Left renal pelvis (tissue), 4 donors: ENCODE measurements at places on chromosomes 4 and X. TPM values are rescaled to one million over a fixed set of nuclear protein-coding genes. Genes with fewer than 3 reads are reported as not detected.
A peak's percentile ranks its signal among the peaks of the same experiment; 100 is the strongest.

DNA sequence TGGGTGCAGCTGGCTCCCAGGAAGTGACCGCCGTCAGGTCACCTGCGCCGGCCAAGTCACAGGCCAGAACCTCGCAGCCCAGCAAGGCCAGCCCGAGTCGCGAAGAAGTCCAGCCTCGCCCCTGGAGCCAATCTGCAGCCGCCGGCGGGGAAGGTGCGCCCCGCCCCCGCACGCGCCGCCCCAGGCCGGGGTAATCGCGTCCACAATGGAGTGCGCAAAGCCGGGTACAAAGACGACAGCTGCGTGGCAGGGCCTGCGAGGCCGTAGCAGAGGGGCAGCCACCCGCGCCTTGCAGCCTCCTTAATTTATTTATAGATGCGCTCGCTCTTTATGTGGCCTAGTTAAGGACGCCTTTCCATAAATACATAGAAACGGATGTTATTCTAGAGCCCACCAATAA lies 139.4 kb upstream of the CPEB2 start:
- no peak for DNase-seq

ARHGAP10 gene
- 17.8 TPM for polyA plus RNA-seq

DNA sequence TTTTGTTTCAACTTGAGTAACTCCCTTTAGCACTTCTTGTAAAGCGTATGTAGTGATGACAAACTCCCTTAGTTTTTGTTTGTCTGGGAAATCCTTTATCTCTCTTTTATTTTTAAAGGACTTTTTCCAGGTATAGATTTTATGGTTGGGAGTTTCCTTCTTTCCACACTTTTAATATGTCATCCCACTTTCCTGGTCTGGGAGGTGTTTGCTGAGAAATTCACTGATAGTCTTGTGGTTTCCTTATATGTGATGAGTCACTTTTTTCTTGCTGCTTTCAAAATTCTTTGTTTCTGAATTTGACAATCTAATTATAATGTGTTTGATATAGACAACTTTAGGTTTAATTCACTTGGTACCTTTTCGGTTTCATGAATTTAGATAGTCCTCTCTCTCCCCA lies 353.9 kb downstream of the GPAT3 start:
- no peak for DNase-seq

DNA sequence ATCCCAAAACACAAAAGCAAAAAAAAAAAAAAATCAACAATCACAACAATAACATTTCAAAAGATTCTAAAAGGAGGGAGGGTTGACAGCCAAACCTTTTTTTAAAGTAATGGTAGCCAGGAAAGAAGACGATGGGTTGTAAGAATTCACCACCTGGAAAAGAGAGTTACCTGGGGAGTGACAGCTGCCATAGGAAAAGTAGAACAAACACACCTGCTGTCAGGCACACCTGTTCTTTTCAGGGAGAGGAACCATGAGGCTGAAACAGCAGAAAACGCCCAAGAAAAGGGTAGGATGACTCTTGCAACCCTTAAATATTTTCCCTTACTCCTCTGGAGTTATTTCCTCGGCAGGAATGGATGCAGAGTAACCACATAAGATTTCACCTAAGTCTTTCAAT lies 388.4 kb upstream of the TEX13C start:
- no peak for DNase-seq

- DNase-seq = peak; percentile 31
These were observed 59.9 kb downstream of the RTL9 start for GRCh38 chrX:110418316-110419235.

ARL13A gene
- 0.34 TPM for polyA plus RNA-seq

- DNase-seq = no peak
These were observed 924 bp upstream of the IRAK1 start for GRCh38 chrX:154020536-154021115.

DNA sequence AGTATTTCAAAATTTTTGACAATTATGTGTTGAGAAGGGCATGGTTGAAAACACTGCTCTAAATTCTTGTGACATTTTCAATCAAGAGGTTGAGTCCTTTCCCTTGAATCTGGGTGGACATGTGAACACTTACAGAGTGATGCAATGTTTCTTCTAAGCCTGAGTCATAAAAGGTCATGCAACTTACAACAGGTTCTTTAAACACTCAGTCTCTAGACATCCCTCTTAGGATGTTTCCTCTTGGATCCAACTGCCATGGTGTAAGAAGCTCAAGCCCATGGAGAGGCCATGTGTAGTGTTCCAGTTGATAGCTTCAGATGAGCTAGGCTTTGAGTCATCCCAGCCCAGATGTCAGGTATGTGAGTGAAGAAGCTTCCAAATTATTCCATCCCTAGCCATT lies 232.2 kb upstream of the MAOA start:
- DNase-seq = no peak

BEND2 gene
- 0.09 TPM for polyA plus RNA-seq

FHL1 gene
- polyA plus RNA-seq = 206 TPM

DNA sequence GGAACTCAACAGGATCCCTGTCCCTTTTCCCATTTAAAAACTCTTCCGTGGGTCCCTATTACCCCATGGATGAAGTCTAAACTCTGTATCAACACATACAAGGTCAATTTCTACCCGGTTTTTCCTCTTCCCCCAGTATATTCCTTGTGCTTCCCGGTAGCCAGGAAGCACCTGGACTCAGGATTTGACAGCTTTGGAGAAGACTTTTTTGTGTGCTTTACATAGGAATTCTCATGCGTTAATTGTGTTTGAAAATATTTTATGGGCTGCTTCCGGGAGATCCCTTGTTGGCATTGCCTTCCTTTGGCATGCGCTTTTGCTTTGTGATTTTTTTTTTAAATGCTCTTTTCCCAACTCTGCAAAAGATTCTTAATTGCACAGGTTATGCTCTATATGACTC lies 7.2 kb downstream of the SMS start:
- DNase-seq = no peak

DNA sequence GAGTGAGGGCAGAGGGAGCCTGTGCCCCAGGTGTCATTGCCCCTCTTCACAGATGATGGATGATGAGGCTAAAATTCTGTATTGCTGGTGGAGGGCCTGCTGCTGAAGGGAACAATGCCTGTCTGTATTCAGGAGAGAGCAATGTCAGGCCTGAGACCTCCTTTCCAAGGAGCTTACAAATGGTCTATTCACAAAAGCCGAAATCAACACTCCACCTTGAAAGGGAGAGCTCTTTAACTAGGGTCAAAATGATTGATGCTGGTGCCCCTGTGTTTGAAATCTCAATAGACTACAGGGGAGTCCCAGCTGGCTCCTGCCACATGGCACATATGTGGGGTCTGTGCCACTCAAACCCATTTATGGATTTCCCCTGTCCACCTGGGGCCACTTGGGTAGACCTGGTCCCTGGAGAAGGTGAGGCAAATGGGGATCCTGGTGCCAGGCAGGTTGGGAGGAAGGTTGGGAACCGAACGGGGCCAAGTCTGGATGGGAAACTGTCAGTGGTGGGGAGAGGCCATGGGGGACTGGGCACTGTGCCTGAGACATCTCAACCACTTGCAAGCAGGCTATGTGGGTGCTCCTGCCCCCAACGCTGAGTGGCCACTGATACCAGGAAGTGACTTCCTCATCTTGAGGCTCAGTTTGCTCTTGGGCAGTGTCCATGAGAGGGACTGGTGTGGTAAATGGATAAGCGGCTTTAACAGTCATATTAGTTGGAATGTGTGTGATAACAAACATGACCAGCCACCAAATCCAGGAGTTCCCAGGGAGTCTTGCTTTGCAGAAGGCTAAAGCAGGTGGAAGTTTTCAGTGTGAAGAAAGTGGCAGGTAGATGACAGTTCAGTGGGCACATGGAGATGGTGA lies 223.8 kb upstream of the PSAPL1 start:
- no peak for DNase-seq

FHIP1A gene
- polyA plus RNA-seq = 7.1 TPM

TMEM31 gene
- 0.99 TPM for polyA plus RNA-seq

CYBB gene
- 12.3 TPM for polyA plus RNA-seq

ATP10D gene
- 30.5 TPM for polyA plus RNA-seq

- no peak for DNase-seq
These were observed 297.8 kb upstream of the FAM241A start for GRCh38 chr4:111847296-111848008.

MAGEB10 gene
- not detected for polyA plus RNA-seq

DNA sequence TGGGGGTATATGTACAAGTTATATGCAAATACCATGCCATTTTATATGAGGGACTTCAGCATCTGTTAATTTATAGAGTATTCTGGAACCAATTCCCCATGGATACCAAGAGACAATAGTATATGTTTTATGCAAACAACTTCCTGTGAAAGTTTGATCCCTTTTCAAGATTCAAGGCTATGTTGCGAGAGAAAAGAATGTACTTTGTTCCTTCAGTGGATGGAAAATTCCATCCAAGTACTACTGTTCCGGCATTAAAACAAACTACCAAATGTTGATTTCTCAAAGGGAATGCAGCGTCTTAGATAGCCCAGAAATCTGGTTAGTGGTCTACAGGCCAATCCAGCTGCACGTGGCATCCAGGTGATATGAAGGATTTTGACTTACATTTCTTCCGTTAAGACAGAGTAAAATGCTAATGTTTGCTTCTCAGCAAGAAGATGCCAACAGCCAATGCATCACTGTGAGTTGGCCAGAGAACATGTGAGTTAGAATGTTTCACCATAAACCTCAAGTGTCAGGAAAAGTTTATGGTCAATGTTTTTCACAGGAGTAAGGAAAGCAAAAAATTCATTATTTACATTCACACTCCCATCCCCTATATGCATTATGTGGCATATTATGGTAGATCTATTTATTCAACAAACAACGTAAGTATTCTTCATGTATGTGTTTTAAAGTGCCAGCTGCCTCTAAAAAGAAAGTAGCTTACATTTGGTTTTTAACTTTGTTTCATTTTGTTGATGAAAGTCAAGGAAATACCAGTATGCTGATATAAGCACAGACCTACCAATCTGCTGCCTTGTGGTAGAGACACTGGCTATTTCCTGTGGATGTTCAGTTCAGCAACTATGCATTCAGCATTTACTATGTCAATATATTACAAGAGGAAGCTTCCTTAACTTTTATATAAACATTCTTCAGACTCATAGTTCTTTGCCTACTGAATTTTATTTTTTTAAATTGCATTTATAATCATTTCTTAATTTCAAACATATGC lies 44.4 kb downstream of the METTL14 start:
- no peak for DNase-seq

DNA sequence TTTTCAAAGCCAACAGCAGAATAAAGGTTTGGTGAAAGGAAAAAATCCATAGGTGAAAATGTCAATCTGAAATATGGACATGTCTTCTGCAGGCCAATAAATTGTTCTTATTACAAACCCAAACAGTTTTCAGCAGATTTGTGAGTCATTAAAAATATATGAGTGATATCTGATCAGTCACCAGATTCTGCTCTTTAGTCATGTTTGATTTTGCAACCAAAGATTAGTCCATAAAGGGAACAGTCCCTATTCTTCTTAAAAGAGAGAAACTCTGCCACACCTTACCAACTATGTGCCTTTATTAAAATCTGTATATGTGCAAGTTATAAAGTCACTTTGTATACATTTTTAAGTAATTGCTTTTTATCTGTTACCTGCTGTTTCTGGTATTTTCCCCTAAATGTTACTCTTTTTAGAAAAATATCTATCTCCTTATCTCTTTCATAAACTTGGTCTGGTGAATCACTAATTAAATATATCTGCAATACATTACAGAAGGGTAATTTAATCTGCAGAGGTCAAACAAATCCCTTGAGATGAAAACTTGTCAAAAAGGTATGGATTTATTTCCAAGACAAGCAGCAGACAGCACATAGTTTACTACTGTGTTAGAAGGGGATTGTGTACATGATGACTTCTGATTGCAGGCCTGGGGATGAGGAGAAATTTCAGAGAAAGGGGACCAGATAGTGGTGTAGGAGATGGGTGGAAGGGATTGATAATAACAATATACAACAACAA lies 322.9 kb upstream of the NWD2 start:
- no peak for DNase-seq

DNA sequence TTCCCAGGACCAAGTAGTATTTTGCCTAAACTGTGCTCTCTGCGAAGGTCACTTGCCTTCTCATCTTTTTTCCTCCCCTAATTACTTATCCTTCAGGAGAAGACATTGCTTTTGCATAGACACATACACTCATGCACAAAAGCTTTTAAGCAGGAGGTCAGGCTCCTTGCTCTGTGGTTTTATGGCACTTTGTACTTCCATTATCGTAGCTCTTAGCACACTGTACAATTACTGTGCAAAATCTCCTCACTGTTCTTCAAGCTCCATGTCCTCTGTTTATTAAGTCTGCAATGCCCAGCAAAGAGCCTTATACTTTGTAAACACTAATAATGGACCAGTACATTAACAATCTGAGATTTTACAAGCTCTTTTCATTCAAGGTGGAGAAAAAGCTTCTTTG lies 188.4 kb upstream of the GNPDA2 start:
- no peak for DNase-seq

GRCh38 chrX:25028726-25029125 lies 13.0 kb upstream of the ARX start:
- no peak for DNase-seq

- no peak for DNase-seq
These were observed 67.3 kb downstream of the ADRA2C start for GRCh38 chr4:3833326-3833989.

GRCh38 chr4:110878413-110878812 lies 255.5 kb upstream of the PITX2 start:
- no peak for DNase-seq

GRCh38 chr4:25830548-25830947 lies 32.2 kb downstream of the SEL1L3 start:
- no peak for DNase-seq

DNA sequence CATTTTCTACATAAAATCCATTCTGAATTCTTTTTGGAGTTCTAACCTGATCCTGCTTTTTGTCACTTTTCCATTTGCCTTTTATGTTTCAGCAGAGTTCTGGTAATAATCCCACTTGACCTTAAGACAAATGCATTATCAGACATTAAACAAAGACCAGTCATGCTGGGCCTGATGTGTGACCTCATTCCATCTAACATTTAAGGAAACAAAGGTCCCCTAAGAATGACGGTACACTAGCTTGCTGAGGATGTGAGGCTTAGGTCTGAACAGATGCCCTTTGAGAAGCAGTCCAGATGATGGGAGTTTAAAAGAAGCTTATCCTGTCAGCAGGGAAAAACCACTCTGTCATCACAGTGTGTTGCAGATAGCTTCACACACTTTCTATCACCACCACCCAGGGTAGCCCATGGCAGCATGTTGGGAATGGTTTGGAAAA lies 38.1 kb upstream of the PDE5A start:
- DNase-seq = no peak

GRCh38 chrX:34893741-34894140 lies 48.9 kb upstream of the FAM47B start:
- DNase-seq = no peak

- no peak for DNase-seq
These were observed 201.7 kb upstream of the AFF2 start for GRCh38 chrX:148298737-148299136.

GRCh38 chr4:26361297-26361696 lies 40.5 kb downstream of the RBPJ start:
- DNase-seq = no peak

DNA sequence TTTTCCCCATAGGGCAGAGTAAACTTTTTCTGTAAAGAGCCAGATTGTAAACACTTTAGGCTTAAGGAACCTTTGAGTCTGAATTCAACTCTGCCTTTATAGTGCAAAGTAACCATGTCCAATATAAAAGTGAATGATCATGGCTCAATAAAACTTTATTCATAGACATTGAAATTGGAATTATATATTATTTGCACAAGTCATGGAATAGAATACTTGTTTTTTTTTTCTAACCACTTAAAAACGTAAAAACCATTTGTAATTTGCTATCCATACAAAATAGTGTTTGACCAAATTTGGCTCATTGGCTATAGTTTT lies 54.1 kb upstream of the MYOZ2 start:
- no peak for DNase-seq
